ENCODE measurements at places on chromosomes 3 and 15. TPM values are rescaled to one million over a fixed set of nuclear protein-coding genes. Genes with fewer than 3 reads are reported as not detected.

The NPAP1 gene
- 0.07 TPM for total RNA-seq

The NRG4 gene
- not detected for total RNA-seq

The SPATA12 gene
- total RNA-seq: not detected

The KBTBD13 gene
- total RNA-seq: not detected

The DLL4 gene
- total RNA-seq: 12.5 TPM

DNA sequence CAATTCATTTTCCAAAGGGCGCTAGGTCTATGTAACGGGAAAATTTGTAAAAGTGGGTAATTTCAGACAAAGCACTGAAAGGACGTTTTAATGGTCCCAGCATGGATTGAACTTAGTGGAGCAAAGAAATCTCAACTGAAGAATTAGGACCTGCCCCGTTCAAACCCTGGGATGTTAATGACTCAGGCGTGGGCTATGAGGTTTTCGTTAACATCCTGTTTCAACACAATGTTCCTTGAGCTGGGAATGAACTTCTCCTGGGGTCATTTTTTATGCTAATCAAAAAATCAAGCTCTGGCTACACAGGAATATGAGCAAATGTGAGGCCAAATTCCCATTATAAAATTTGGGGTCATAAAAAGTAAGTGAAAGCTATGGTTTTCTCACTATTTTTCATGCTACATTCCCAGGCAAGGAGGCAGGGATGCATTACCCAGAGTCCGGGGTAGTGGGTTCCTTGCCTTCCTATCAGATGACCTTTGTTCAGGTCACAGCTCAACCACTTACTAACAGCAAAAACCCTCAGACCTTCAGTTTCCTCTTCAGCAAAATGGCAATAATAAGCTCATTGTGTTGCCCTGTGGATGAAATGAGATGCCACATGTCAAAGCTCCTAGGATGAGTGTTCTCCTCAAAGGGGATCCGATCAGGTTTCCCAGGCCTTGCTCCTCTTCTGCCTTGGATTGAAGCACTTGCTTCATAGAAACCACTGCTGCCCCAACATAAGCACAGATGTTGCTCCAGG is 271.4 kb downstream of the ARRDC4 start:
- no peak for DNase-seq

DNA sequence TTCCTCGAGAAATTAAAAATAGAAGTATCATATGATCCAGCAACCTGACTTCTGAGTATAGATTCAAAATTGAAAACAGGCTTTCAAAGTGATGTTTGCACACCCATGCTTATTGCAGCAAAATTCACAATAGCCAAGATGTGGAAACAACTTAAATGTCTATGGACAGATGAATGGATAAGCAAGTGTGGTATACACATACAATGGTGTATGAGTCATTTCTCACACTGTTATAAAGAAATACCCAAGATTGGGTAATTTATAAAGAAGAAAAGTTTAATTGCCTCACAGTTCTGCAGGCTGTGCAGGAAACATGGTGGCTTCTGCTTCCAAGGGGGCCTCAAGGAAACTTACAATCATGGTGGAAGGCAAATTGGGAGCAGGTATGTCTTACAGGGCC is 100.8 kb downstream of the KLF13 start:
- DNase-seq: no peak

GRCh38 chr15:70156671-70157271 is 59.1 kb upstream of the TLE3 start:
- no peak for DNase-seq

DNA sequence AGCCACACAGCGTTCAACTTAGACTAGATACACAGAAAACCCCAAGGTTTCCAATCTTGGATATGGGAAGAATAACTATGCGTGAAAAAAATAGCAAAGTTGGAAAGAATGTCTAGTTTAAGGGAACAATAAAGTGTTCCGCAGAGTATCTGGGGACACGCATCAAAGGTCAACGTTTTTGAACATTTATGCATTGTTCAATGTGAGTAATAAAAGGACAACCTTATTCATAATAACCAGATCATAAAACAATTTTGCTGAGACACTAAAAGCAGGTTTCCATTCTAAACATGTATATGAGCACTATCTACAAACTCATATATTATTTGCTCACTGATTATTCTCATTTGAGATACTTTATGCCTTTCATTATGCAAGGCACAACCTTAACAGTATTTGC is 7.8 kb downstream of the ANO10 start:
- no peak for DNase-seq

Data from glutamatergic neuron (in vitro differentiated cells).